Parietal lobe (tissue), 2 donors: ENCODE measurements at places on chromosomes 7 and 10. TPM values are rescaled to one million over a fixed set of nuclear protein-coding genes. Genes with fewer than 3 reads are reported as not detected.

Gene ACTR3C
- total RNA-seq: 12.2 TPM

Gene CCDC172
- total RNA-seq: not detected

Gene ZKSCAN5
- total RNA-seq: 31.3 TPM

Gene KCP
- total RNA-seq: 1.3 TPM

Gene NKX1-2
- total RNA-seq: not detected

Gene CDC14C
- total RNA-seq: not detected

Gene HGF
- 8.8 TPM for total RNA-seq

Gene GPR15LG
- not detected for total RNA-seq

Gene CH25H
- 0.63 TPM for total RNA-seq

Gene WEE2
- total RNA-seq: 1.3 TPM

Gene SLC13A1
- not detected for total RNA-seq

Gene PILRA
- total RNA-seq: 3.8 TPM

Gene GOLGA7B
- total RNA-seq: 16.6 TPM

Gene LRRC4
- 28.8 TPM for total RNA-seq

Gene BHLHA15
- 10.3 TPM for total RNA-seq

Gene HHEX
- 0.63 TPM for total RNA-seq

Gene GBX1
- not detected for total RNA-seq

Gene MNX1
- not detected for total RNA-seq

Gene CPN1
- not detected for total RNA-seq

Gene CTAGE8
- total RNA-seq: not detected

Gene OTUD1
- total RNA-seq: 13.8 TPM

Gene CLCN1
- not detected for total RNA-seq

Gene OPALIN
- not detected for total RNA-seq

Gene ADAM8
- total RNA-seq: 2.8 TPM

Gene TMEM229A
- 0.31 TPM for total RNA-seq

Gene TAS2R41
- total RNA-seq: not detected

Gene CLRN3
- not detected for total RNA-seq

Gene ARMH3
- total RNA-seq: 27.5 TPM

Gene EPHB6
- 57.3 TPM for total RNA-seq

Gene TAS2R3
- total RNA-seq: 24.1 TPM

Gene IDI2
- total RNA-seq: not detected

Gene ATP6V0A4
- total RNA-seq: 0.94 TPM

Gene GPR85
- total RNA-seq: 156 TPM
